Osteocyte (in vitro differentiated cells): ENCODE measurements at places on chromosomes 4 and X. TPM values are rescaled to one million over a fixed set of nuclear protein-coding genes. Genes with fewer than 3 reads are reported as not detected.
A peak's percentile ranks its signal among the peaks of the same experiment; 100 is the strongest.

GRCh38 chrX:21958916-21959315 is 18.4 kb downstream of the SMS start:
- DNase-seq = no peak

- DNase-seq = no peak
Measured at GRCh38 chr4:168560184-168561180, 63.6 kb downstream of the PALLD start.

DNA sequence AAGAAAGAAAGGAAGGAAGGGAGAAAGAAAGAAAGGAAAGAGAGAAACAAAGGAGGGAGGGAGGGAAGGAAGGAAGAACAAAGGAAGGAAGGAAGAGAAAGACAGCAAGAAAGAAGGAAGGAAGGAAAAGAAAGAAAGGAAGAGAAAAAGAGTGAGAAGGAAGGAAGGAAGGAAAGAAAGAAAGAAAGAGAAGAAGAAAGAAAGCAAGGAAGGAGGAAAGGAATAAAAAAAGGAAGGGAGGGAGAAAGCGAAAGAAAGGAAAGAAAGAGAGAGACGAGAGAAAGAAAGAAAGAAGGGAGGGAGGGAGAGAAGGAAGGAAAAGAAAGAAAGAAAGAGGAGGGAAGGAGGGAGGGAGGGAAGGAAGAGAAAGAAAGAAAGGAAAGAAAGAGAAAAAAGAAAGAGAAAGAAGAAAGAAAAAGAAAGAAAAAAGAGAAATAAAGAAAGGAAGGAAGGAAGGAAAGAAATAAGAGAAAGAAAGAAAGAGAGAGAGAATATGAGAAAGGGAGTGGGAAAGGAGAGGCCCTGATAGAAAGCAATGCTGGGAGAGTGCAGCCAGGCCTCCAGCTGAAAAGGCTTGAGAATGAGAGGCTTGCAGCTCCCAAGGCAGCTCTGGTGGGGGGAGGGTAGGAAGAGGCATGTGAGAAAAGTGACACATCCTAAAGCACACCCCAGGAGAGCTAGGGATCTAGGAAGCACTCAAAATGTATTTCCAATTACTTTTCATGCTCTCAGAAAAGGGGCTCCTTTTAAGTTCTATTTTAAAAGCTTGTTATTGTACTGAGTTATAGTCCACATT is 134.0 kb upstream of the ZIC3 start:
- DNase-seq = no peak

GRCh38 chr4:62118558-62118957 is 918.4 kb downstream of the ADGRL3 start:
- no peak for DNase-seq

- DNase-seq = no peak
Measured at GRCh38 chrX:86047936-86048280, 550 bp upstream of the CHM start.

- peak; percentile 89 for DNase-seq
Measured at GRCh38 chrX:24149351-24150050, at the start of gene ZFX. Gene ZFX (plus strand): TSS chrX:24149729. CDS start chrX:24172743, 23,014 bp downstream.

The GPRIN3 gene
- not detected in 2 replicates for total RNA-seq

The PNMA5 gene
- not detected in 2 replicates for total RNA-seq

The TENM3 gene
- 78.3 and 85.2 TPM in 2 replicates for total RNA-seq

The ADAM29 gene
- not detected in 2 replicates for total RNA-seq
